ENCODE measurements at places on chromosomes 3 and 15.

GRCh38 chr3:36814066-36814717 lies 49.8 kb upstream of the DCLK3 start:
- no peaks in the 10 kb centered on the region for H3K4me1 ChIP-seq
- no peaks in the 10 kb centered on the region for H3K36me3 ChIP-seq
- DNase-seq = no peak
- no peaks in the 10 kb centered on the region for H3K27me3 ChIP-seq

DNA sequence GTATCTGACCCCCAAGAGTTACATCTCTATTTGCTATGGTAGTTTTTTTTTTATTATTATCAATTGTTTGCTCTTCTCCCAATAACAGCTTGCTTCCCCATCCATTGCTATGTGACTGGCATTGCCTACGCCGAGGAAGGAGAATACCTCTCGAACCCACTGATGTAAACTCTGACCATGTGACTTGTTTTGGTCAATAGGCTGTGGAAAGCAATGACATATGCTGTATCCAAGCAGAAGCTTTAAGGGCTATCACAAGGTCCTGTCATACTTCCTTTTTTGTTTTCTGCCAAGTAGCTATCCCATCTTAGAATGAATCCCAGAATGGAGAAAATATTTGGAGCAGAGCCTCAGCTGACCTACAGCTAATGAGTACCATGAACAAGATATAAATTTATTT lies 111.0 kb upstream of the FRMD4B start:
- H3K36me3 ChIP-seq = no peaks in the 10 kb centered on the region
- no peak overlapping the region for H3K27ac ChIP-seq
- H3K4me1 ChIP-seq = no peaks in the 10 kb centered on the region

DNA sequence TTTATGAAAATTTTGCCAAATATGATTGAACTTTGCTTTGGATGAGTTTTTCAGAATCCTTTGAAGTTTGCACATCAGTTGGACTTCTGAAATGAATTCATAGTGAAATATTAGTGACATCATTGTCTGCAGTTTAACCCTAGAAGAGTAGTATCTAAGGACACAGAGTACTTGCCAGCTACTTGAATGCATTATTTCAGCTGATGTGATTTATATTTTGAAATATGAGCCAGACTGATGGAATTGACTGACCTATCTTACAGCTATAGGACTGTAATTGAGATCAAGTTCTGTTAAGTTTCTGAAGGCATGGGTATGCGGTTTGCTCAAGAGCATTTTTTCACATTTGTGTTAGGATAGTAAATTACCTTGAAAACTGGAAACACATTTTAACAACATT lies 51.2 kb downstream of the LYSMD4 start:
- DNase-seq = no peak
- no peaks in the 10 kb centered on the region for H3K4me1 ChIP-seq
- H3K4me3 ChIP-seq = no peak overlapping the region
- peaks cover 31% of the 10 kb centered on the region for H3K36me3 ChIP-seq
- no peak overlapping the region for H3K27ac ChIP-seq

- H3K27ac ChIP-seq = no peak overlapping the region
- no peaks in the 10 kb centered on the region for H3K27me3 ChIP-seq
- H3K4me3 ChIP-seq = no peak overlapping the region
- H3K36me3 ChIP-seq = no peaks in the 10 kb centered on the region
- no peaks in the 10 kb centered on the region for H3K4me1 ChIP-seq
- no peak for DNase-seq
Observed at GRCh38 chr15:53875139-53875538, 103.1 kb upstream of the UNC13C start.

GRCh38 chr3:110940055-110940454 lies 131.6 kb upstream of the NECTIN3 start:
- H3K4me3 ChIP-seq = no peak overlapping the region
- DNase-seq = no peak
- peaks cover 7% of the 10 kb centered on the region for H3K36me3 ChIP-seq
- H3K27ac ChIP-seq = no peak overlapping the region
- H3K27me3 ChIP-seq = no peaks in the 10 kb centered on the region
- H3K4me1 ChIP-seq = no peaks in the 10 kb centered on the region

GRCh38 chr3:188060840-188061544 lies 93.0 kb upstream of the LPP start:
- H3K36me3 ChIP-seq = no peaks in the 10 kb centered on the region
- H3K27me3 ChIP-seq = no peaks in the 10 kb centered on the region
- no peaks in the 10 kb centered on the region for H3K4me1 ChIP-seq
- DNase-seq = no peak
- H3K4me3 ChIP-seq = no peak overlapping the region

DNA sequence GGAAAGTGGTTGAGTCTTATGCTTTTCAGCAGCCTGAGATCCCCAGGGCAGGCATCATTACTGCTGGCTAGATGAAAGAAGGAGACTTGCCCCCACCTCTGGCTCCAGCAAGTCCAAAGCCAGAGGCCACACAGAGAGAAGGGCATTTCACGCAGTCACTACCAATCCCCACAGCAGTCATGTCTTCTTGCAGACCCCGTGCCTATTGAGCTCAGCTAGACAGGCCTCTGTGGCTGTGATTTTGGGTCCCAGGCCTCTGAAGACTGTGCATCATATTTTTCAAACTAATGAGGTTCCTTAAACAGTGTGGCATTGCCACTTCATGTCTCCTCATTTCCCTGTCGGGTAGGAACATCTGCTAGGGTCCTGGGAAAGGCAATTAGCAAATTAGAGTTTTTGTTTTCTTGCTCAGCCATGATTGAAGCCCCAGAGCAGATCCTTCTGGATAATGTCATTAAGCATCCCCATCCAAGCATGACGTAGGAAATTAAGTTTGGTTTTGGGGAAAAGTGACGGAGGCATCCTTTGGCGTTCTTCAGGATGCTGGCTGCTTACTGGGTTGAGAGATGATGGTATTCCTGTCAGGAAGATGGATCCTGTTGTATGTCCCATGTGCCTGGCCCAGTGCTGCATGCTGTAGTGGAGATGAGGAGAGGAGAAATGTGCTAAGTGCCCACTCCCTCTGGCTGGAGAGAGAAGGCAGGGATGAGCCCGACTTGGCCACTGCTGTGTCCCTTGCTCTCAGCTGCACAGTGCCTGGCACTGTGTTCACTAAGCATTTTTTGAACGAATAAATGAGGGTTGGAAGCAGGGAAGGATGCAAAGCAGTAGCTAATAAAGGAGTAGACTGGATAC lies 7.0 kb downstream of the SPSB4 start:
- H3K36me3 ChIP-seq = peaks cover 17% of the 10 kb centered on the region
- DNase-seq = no peak
- no peak overlapping the region for H3K27ac ChIP-seq
- no peaks in the 10 kb centered on the region for H3K4me1 ChIP-seq
- no peak overlapping the region for H3K4me3 ChIP-seq

DNA sequence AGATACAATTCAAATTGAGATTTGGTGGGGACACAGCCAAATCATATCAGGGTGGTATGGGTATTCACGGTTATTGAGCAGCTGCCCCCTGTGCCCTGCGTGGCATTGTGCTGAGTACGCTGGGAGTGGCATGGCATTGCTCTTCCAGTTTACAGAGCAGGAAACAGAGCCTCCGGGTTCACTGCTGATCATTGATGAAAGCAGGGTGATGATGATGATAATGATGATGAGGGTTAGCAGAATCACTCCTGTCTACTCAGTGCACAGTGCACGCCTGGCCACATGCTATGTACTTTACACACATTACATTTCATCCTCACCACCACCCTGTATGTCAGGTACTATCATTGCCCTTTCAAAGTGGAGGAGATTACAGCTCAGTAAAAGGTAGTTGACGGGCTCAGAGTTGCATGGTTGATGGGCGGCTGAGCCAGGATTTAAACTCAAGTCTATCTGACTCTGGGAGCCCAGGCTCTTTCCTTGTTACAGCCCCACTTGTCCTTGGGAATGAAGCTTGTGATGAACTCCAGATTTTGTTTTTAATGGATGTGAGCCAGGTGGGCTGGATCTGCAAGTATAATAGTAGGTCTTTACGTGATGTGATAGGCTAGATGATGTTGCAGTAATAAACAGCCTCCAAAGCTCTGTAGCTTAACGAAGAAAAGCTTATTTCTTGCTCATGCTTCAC lies 87.6 kb upstream of the MYZAP start:
- no peak for DNase-seq
- H3K27ac ChIP-seq = no peak overlapping the region
- peaks cover 3% of the 10 kb centered on the region for H3K4me1 ChIP-seq

DNA sequence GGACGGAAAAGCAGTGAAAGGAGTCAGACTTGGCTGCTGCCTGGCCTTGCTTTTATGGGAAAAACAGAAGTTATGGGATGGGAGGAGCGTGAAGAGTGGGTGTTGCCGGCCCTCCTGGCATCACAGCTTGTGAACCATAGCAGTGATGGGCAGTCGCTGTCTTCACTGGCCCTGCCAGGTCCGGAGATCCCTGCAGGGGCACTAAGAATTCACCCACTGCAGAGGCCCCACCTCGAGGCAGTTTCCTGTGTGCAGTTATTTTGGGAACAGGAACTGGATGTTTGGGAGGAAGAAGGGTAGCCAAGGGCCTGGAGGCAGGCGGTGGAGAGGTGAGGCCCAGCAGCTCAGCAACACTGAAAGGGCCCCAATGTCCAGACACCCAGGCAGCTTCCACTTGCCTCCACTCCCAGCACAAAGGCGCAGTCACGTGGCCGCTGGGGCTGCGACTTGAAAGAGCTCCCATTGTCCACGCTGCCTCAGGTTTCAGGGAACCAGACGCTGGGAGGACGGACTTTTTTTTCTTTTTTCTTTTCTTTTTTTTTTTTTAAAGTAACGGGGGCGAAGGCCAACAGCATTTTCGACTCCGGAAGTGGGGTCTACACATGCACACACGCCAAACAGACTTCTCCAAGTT lies 255.6 kb downstream of the ZNF621 start:
- no peak overlapping the region for H3K4me3 ChIP-seq
- H3K36me3 ChIP-seq = no peaks in the 10 kb centered on the region
- no peaks in the 10 kb centered on the region for H3K4me1 ChIP-seq
- DNase-seq = peak; percentile 42
- no peaks in the 10 kb centered on the region for H3K27me3 ChIP-seq

DNA sequence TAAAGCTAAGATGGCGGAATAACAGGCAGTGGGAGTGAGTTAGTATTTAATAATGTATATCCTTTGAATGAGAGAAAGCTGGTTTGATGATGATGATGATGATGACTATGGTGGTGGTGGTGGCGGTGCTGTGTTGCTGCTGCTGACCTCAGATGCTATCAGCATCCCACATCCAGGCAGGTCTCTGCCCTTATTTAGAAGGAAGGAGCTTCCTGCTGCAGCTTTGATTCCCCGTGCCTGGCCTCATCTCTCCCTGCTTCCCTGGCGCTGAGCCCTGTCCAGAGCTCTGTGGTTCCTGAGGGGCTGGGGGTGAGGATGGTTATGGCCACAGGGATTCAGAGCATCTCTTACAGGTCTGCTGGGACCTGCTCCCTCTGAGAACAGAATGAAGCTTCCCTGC lies 73.1 kb downstream of the RAB11A start:
- H3K4me1 ChIP-seq = no peaks in the 10 kb centered on the region
- H3K4me3 ChIP-seq = no peak overlapping the region
- no peak for DNase-seq
- H3K27ac ChIP-seq = no peak overlapping the region
- no peaks in the 10 kb centered on the region for H3K36me3 ChIP-seq
- no peaks in the 10 kb centered on the region for H3K27me3 ChIP-seq

DNA sequence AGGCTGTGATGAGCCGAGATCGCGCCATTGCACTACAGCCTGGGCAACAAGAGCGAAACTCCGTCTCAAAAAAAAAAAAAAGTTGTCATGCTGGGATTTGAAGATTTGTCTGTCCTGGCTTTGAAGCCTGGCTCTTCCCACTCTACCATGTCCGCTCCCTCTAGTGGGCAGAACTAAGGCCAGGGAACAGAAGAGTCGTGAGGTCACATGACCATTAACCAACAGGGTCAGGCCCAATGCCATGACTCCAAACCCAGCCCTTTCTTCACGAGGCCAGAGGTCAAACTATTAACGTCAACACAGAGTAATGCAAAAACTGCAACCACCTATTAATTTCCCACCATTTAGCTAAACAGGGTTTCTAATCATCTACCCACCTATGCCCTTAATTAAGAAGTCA lies 212.1 kb downstream of the ADAMTS17 start:
- H3K36me3 ChIP-seq = no peaks in the 10 kb centered on the region
- no peak for DNase-seq
- H3K27me3 ChIP-seq = no peaks in the 10 kb centered on the region
- no peaks in the 10 kb centered on the region for H3K4me1 ChIP-seq
- no peak overlapping the region for H3K4me3 ChIP-seq

GRCh38 chr3:26799679-26800317 lies 177.2 kb downstream of the LRRC3B start:
- no peaks in the 10 kb centered on the region for H3K4me1 ChIP-seq
- no peak overlapping the region for H3K27ac ChIP-seq
- no peak for DNase-seq
- no peaks in the 10 kb centered on the region for H3K36me3 ChIP-seq
- H3K4me3 ChIP-seq = no peak overlapping the region

DNA sequence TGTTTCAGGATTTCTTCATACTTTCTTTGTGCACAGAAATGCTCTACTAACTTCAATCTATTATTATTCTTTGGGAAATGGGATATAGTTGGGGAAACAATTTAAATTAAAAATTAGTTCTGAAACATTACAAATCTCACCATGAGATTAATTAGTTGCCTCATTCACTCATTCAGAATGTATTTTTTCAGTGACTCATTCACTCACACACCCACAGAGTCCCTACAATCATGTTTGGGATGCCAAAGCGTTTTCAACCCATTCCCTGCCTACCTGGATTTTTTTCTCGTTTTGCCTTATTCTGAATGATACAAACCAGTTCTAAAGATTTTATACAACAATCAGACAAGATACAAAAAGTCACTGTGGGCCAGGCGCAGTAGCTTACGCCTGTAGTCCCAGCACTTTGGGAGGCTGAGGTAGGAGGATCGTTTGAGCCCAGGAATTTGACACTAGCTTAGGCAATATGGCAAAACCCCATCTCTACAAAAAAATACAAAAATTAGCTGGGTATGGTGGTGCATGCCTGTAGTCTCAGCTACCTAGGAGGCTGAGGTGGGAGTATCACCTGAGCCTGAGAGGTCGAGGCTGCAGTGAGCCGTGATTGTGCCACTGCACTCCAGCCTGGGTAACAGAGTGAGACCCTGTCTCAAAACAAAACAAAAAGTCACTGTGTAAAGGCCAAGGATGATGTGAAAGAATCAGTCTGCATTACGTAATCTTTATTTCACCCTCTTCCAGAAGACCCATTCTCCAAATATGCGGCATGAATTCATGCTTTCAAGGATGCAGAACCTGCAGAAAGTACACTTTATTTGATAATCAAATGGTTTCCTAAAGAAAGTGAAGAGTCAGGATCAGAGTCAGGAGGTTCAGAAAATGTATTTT lies 34.8 kb upstream of the ARHGEF3 start:
- H3K4me3 ChIP-seq = no peak overlapping the region
- H3K27ac ChIP-seq = no peak overlapping the region
- H3K4me1 ChIP-seq = no peaks in the 10 kb centered on the region
- H3K36me3 ChIP-seq = no peaks in the 10 kb centered on the region
- no peaks in the 10 kb centered on the region for H3K27me3 ChIP-seq

Measured in H9 (cell line).